RWPE2 (cell line): ENCODE measurements at places on chromosomes 4 and X.

DNA sequence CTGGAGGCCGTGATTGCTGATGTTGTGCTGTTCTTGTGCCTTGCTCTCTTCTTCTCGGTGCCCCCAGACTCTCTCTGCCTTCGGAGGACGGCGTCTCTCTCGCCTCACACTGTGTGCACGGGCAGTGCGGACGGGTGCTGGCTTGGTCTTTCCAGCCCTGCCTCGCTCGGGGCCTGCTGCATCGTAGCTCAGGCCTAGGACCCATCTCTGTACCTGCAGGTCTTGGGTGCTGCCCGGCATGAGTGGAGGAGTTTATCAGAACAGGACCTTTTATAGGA, 18.2 kb downstream of the RGS12 start:
- no peak for DNase-seq

DNA sequence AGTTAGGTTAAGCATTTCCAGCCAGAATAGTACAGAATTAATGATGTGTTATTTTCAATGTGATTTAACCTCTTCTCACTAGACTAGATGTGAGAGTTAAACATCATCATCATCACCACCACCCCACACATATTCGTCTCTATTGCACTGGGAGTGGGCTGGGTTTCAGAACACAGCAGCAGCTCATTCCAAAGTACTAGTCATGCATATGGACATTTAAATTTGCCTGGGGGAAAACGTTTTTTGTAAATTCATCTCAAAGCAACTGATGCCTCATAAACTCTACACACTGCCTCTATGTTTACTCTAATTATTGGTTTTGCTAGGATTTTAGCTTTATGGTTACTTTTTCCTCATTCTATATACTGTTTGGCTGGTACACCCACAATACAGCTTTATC, 509.1 kb downstream of the PPP4R3C start:
- DNase-seq: no peak

DNA sequence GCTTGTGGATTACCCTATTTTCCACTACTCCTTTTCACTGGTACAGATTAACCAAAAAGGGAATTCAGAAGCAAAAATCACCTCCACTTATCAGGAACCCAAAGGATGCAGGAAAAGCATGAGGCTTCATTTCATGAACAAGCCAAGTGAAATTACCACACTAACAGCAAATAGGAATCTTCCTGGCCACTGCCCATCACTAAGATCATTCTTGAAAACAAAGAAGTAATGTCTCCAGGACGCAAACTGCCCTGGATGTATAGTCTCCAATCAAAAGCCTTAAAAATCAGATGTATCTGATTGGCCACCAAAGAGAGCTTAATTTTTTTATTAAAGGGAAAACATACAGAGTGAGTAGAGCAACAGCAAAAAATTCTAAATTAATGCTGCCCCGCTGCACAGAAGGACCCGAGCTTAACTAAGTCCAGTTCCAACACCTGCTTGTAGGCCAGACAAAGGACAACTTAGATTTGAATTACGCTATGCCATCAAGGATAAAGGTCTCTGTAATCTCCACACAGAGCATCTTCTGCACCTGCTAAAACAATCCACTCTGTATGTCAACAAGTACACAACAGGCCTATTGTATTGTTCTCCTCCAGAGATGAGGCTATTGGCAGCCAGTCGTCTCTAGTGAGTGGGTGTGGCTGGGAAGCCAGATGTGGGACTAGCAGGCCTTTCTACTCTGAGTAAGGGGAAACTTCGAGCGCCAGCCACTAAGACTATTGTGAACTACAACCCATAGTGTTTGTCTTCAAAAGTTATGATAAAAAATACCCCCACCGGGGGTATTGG, 12.4 kb downstream of the ZDHHC9 start:
- DNase-seq: no peak

DNA sequence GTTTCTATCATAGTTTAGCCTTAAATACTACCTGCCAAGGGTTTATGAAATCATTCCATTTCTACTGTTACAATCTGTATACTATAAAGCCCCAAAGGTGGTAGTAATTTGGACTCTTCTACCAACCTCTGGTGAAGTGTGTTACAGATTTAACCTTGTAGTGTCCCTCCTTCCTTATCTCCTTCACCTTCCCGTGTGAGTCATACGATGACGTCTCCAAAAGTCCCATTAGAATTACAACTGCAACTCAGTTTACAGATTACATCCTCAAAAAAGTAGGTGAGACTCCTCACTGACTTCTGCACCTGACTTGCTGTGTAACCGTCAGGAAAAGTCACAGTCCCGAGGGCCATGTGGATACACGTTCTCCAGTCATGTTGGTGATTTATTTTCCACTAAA, 219.0 kb downstream of the DCTD start:
- DNase-seq: no peak

DNA sequence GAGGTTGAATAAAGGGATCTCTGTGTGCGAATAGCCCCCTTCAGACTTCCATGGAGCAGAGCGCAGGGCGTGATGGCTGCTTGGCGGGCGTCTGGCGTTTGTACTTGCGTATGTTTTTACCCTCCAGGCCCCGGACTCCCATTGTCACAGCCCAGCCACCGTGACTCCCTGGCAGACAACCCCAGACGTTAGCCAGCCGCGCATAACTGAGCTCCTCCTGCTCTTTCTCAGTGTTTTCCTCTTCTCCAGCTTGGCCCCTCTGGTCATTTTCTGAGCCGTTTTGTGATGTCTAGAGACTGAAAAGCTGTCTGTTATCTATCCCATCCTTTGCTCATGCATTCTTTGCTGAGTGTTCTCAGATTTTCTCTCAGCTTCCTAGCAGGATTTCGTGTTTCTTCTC, 54.3 kb downstream of the IGFBP7 start:
- DNase-seq: no peak

DNA sequence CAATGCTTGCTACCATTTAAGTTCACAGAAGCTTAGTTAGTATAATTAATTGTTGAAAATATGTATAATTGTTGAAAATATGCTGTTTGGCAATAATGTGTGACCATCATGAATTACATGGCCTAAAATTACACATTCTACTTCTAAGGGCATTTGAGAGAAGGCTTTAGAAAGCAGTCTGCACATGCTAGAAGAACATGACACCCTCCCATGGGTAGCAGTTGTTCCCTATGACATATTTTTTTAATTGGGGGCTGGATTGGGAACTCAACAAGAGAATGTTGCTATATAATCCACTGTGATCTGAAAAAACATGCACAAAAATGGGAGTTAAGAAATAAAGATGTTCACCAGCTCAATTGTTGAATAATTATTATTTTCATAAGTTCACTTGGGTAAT, 331.4 kb downstream of the ARHGAP24 start:
- DNase-seq: no peak

GRCh38 chrX:105745863-105746262, 76.5 kb upstream of the NRK start:
- DNase-seq: no peak
